ENCODE measurements at places on chromosomes 7 and 10.

DNA sequence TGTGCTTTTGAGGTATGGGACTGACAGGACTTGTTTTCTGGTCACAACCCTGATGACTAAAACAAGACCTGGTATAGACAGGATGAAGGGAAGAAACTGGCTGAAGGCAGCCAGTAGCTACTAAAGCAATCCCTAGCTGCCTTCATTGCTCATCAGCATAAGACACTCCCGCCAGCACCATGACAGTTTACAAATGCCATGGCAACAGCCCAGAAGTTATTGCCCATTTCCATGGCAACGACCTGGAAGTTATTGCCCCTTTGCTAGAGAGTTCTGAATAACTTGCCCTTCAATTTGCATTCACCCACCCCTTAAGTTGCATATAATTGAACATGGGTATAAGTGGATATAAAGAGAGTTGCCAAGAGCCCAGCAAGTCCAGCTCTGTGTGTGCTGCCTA, 169.6 kb upstream of the FAM171A1 start:
- no peak for DNase-seq

GRCh38 chr7:127751490-127752448, 99.8 kb downstream of the SND1 start:
- no peak for DNase-seq

DNA sequence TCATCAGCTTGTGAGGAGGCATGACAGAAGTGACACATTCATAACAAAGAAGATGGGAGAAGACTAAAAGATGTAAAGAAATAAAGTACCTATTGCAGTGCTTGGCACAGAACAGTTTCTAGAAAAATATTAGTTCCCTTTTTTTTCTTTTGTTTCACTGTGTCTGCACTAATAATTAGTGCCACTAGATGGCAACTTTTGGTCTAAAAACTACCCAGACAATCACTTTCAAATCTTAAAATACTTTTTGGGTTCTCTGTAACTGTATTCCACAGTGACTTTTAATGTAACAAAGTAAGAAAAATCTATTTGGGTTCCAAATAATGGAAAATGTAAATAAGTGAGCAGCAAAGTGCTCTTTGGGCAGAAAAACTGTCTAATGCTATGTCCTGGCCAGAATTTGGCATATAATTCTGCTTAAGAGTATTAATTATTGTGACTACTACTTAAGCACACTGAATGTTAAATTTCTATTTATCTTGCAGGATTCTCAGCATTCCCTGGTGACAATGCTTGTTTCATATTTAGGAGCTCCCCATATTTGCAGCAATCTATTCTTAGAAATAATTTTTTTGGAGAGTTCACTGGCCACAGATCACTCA, 134.8 kb upstream of the KIF5B start:
- no peak for DNase-seq

DNA sequence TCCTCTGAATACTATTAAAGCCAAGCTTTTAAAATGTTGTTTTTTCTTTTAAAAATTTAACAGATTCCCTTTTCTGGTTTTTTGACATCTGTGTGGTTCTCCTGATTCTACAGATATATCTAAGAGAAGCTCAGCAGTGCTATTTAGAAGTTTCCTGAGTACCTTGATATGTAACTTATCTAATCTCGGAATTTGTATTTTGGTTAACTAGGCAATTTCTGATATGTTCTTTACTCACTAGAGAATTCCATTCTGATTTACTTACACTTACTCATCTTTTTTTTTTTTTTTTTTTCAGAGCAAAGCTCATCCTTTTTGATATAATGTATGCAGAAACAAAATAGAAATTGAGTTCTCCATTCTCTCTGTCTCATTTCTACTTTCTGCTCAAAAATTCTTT, 63.8 kb downstream of the PALS2 start:
- no peak for DNase-seq

- DNase-seq, result no peak
Observed at GRCh38 chr7:156001496-156002260, 189.4 kb upstream of the SHH start.

- no peak for DNase-seq
Observed at GRCh38 chr7:47720141-47720906, 138.4 kb upstream of the TNS3 start.

DNA sequence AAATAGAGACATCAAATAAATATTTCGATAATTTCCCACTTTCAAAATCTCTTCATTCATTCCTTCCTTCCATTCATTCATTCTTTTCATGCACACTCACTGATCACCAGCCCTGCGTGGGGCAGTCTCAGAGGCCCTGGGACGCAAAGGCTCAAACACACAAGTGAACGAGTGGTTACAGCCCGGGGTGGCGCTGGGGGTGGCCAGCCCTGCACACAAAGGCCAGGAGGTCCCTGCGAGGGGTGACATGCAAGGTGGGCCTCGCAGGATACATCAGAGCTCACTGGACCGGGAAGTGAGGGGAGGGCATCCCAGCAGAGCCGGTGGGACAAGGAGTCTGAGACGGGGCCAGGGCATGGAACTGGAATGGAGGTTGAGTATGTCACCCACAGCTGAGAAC, 29.9 kb upstream of the TTYH3 start:
- DNase-seq, result no peak

Data from stimulated activated CD8-positive, alpha-beta memory T cell treated with anti-CD3 and anti-CD28 coated beads, Interleukin-4, amount 100 ng/mL, for 24 hours (primary cell).